ENCODE measurements at places on chromosomes 2 and 18.

- DNase-seq: no peak
These were observed 172.8 kb downstream of the ARL4C start for GRCh38 chr2:234324116-234324515.

- no peak for DNase-seq
These were observed 52.8 kb downstream of the INPP5D start for GRCh38 chr2:233112776-233113452.

GRCh38 chr2:120258196-120258595, 5.5 kb downstream of the RALB start:
- no peak for DNase-seq

DNA sequence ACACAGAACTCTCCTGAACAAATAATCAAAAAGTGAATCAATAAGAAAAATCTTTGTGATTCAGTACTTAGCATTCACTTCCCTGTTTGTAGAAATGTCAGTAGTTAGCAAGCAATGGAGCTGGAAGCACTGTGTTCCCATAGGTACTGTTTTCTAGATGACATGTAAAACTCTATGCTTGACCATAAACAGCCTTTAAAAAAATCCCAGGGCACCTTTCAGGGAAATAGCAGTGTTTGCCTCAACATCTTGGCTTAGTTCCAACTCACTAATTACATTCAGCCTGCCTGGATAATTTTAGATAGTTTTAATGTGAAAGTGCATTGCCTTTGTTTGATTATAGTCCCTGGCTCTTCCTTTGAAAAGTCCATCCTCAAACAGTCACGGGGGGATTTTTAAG, 721.8 kb downstream of the ERBB4 start:
- DNase-seq: no peak

DNA sequence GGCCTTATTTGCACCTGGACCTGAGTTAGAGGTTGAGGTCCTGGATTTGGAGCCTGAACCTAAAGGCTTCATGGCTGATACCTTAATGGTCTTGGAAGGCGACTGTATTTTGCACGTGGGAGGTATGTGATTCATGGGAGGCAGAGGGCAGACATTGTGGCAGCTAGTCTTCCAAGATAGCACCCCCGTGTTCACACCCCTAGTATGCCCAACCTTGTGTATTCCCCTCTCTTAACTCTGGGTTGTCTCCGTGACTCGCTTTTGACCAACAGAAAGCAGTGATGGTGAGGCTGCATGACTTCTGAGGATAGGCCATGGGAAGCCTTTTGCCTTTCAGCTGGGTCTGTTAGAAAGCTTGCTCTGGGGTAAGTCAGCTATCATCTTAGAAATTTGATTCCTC, 45.8 kb upstream of the HAAO start:
- DNase-seq: no peak

GRCh38 chr2:66901344-66901743, 466.4 kb downstream of the MEIS1 start:
- DNase-seq: no peak

GRCh38 chr2:233020454-233020853, 7.4 kb upstream of the NGEF start:
- DNase-seq: no peak

- DNase-seq: no peak
These were observed 1809.0 kb downstream of the SUCLG1 start for GRCh38 chr2:82650038-82650437.

Data from stimulated activated CD4-positive, alpha-beta T cell treated with anti-CD3 and anti-CD28 coated beads, Interleukin-4, amount 100 ng/mL, for 48 hours (primary cell).